Airway epithelial cell (primary cell): ENCODE measurements at places on chromosomes 11 and 22. TPM values are rescaled to one million over a fixed set of nuclear protein-coding genes. Genes with fewer than 3 reads are reported as not detected.

Gene SHISAL1
- 0.63 and 0.84 TPM in 2 replicates for total RNA-seq

Gene CDHR5
- total RNA-seq: not detected in 2 replicates

Gene CCS
- 14.5 and 22.4 TPM in 2 replicates for total RNA-seq

Gene NELL1
- not detected in 2 replicates for total RNA-seq

Gene PHETA2
- 1.7 and 4.7 TPM in 2 replicates for total RNA-seq

Gene NXPE1
- total RNA-seq: not detected in 2 replicates
